ENCODE measurements at places on chromosomes 2 and 18.

DNA sequence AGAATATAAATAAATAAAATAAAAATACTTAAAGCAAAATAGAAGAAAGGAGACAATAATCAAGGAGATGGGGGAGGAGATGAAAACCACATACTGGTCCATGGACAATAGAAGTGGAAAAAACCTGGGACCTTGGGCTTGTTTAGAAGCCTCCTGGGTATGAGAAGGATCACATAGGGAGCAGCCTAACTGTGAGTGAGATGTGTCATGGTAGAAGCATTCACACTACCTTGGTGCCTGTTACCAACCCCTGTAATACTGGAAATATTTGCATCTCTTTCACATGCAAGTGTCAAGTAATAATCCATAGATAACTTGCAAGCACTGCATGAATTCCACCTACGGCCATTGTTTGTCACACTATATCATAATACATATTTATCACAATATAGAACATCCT lies 23.2 kb upstream of the RNF103 start:
- DNase-seq, result no peak

DNA sequence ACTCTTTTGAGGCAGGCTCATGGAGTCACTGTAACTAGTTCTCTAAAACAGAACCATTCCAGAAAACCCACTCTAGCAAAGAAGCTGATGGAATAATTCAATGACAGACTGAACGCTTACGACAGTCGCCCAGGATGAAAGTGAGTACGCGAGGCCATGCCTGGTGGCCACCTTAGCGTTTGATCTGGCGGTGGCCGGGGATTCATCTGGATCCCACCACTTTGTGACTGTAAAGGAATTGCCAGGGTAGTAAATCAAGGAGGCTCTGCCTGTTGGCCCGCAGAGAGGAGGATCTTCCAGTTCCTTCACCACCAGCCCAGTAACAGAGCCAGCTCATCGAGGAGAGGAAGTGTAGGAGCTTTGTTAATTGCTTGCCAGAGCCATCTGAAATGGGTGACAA lies 34.6 kb downstream of the GREB1 start:
- DNase-seq, result no peak

DNA sequence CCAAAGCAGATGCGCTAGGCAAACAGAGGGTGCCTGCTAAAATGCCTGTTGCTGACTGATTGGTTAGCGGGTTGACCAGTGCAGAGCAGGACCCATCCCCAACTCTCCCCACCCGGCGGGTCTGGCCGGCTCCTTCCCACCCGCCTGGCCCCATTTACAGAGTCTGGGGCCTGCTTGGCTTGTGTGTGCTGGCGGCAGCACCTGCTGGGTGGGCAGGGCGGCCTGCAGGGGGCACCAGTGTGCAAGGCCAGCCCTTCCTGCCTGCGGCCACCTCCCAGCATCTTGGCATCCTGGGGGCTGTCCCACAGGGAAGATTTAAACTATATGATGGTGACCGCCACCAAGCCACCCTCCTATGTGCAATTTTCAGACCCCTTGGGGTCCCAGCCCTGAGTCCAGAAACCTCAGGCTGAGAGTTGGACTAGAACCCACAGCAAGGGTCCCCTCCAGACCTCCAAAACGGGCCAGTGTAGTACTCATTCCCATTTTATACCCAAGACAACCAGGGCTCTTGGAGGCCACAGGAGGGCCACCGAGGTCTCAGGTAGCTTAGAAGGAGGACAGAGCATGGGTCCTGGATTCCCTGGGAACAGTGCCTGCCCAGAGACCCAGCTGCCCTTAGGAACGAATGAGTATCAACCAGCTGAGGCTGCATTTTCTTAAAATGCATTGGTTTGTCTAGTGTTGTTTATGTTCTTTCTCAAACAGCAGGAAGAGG lies 173.6 kb downstream of the SMAD7 start:
- peak; percentile 34 for DNase-seq

GRCh38 chr2:75421986-75422385 lies 138.8 kb downstream of the EVA1A start:
- no peak for DNase-seq

- DNase-seq, result no peak
Measured at GRCh38 chr2:46494596-46494995, 15.2 kb downstream of the TMEM247 start.

DNA sequence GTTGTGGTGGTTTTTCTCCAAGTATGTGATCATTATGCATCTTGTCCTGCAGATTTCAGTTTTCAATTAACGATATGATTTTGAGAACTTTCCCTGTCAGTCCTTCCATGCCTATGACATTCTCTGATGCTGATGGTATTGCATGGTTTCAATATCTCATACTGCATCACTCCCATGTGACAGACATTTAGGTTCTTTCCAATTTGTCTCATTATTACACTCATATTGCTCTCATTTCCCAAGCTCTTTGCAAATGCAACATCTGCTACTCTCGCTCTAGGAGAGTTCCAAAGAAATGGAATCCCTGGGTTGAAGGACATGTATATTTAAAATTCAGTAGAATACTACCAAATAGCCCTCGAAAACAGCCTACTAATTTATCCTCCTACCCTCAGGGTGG lies 125.5 kb downstream of the MARCHF4 start:
- DNase-seq, result no peak

DNA sequence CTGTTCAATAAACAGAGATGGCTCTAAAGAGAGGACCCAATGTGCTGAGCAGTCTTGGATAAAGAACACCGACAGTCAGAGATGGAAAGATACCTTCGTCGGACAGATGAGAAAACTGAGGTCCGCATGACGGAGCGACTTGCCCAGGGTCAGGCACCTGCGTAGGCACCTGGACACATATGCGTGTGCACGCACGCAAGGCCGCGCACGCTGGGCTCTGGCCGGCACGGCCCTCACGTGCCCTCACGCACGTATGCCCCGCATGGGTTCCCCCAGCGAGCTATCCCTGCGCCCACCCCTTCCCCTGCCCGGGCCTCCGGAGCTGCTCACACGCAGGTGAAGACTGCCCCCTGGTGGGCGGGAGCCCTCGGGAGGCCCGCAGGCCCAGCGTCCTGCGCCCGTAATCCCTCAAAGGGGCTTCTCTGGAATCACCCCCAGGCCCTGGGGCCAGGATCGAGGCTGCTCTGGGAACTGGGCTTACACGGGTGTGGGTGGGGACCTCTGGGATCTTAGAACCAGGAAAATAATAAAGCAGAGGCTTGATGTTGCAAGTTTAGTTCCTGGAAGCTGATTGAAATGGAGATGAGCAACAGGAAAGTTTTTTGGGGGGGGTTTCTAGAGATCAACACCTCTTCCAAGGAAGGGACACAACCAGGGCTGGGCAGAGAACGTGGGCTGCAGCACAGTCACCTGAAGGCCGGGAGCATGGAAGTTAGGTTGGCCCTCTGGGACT lies 246.3 kb downstream of the TNS1 start:
- peak; percentile 81 for DNase-seq

- no peak for DNase-seq
Measured at GRCh38 chr2:173793709-173794565, 171.2 kb downstream of the SP3 start.

DNA sequence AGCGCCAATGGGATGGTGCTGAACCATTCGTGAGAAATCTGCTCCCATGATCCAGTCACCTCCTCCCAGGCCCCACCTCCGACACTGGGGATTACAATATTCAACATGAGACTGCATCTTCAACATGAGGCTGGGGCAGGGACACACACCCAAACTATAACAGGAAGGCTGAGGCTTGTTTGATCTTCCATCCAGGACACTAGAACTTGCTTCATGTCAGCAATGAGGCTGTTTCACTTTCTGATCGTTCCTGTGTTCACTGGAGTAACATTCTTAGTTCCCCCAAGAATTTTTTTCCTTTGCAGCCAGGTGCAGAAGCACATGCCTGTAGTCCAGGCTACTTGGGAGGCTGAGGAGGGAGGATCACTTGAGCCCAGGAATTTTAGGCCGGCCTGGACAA lies 30.8 kb upstream of the SOX11 start:
- DNase-seq, result no peak

DNA sequence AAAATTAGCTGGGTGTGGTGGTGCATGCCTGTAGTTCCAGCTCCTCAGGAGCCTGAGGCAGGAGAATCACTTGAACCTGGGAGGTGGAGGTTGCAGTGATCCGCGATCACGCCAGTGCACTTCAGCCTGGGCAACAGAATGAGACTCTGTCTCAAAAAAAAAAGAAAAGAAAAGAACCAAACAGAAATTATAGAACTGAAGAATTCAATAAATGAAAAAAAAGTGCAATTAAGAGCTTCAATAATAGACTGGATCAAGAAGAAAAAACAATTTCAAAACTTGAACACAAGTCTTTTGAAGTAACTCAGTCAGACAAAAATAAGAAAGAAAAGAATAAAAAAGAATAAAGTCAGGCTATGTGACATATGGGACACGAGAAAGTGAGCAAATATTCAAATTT lies 175.8 kb upstream of the ZSWIM2 start:
- no peak for DNase-seq

DNA sequence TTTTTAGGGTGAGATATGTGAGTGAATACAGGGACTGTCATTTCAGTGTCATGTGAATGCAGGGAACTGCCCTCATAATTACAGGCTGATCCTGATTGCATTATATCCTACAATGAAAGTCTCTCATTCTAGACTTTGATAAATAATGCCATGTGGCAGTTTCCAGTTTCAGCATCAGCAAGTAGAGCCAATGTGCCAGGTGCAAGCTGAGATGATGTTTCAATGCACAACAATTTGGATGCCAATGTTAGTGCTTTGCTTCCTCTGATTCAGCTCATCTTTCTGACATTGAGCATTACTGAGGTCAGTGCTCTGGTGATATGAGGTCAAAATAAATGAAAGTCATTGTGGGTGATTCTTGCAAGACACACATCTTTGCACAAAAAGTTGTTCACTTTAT lies 63.7 kb upstream of the TFPI start:
- no peak for DNase-seq

DNA sequence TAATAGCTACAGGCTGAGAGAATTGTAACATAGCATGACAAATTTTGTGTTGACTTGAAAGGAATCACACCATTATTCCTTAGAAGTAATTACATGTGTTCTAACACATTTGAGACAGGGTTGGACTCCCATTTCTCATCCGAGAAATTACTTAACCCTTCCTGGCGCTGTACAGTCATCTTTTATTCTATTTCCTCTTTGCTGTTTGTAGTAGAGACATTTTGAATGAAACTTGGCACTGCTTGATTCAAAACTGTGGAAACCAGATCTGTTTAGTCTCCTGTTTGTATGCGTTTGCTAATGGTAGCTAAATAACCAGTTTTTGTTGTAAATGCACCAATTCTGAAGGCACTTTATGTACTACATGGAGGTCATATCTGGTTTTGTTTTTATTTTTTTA lies 231.9 kb downstream of the ALPK2 start:
- no peak for DNase-seq

DNA sequence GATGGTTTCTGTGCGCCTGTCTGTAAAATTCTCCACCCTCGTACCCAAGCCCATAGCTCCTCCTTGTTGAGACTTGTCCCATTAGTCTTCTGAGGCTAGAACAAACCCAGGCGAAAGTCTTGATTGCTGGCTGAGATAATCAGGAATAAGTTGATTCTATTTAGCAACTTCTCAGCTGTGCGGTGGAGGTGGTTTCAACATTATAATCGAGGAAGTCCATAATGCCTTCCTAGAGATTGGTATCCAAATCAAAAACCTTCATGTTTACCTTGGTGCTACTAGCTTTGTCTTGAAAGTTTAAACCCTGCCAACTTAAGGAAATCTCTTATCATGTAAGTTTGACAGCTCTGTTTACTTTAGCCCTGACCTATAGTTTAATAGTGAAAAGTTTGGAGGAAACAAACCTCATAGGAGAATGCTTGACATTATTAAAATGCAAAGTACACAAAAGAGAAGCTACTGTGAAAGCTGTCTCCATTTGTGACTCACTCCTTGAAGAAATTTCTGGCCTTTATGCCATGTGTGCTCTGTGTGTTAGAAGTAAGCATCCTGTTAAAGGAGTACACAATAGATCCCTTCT lies 36.6 kb upstream of the DSC1 start:
- DNase-seq, result no peak

DNA sequence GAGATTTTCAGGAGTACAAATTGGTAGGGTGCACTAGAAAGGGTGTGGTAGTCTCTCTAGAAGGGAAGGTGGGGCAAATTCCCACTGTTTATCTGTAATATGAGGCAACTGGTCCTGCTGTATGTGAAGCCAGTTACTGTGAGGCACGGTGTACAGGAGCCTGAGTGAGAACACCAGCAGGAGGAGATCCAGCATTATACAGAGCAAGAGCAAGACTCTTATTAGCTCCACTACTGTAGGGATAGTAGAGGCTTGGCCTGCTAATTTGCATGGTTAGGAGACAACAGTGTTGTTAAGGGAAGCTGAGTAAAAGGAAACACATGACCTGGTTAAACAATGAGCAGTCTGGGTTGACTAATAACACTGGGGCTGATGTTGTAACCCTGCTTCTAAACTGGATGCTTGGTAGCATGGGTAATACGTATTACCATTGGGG lies 76.3 kb upstream of the WDSUB1 start:
- DNase-seq, result no peak

- no peak for DNase-seq
Measured at GRCh38 chr2:106866641-106867040, 19.3 kb downstream of the ST6GAL2 start.

DNA sequence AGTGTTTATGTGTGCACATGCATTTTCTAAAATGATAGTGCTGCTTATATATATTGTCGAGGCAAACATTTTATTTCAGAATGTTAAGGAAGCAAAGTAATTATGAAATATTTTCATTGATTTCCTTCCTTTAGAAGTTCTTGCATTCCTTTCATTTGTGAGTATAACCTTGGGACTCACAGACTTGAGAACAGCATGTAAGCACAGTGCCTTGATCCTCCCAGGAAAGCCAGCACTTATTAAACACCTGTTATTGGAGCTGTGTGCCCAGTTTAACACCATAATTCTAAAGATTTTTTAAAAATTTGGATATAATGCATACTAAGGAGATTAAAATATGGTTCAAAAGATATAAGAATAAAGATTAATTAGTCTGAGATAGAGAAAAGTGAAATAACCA lies 554.4 kb upstream of the FAM98A start:
- DNase-seq, result no peak

DNA sequence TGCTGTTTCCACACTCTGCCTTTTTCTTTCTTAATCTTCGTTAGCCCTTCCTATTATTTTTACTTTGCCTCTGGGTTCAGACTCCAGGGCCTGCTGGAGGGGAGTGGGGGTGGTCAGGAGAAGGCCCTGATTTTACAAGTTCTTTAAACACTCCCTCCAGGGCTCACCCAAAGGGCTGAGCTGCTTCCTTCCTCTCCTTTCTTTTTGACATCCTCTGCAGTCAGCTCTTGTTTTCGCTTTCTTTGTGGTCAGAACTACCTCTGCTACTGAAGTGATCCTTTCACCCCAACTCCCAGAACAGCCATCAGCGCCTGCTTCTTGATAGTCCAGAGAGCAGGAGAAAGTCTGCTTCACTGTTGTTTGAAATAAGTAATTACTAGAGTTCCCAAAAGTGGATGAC lies 925.7 kb downstream of the EPHA4 start:
- no peak for DNase-seq

- no peak for DNase-seq
Measured at GRCh38 chr2:212157012-212157411, 381.6 kb downstream of the ERBB4 start.

DNA sequence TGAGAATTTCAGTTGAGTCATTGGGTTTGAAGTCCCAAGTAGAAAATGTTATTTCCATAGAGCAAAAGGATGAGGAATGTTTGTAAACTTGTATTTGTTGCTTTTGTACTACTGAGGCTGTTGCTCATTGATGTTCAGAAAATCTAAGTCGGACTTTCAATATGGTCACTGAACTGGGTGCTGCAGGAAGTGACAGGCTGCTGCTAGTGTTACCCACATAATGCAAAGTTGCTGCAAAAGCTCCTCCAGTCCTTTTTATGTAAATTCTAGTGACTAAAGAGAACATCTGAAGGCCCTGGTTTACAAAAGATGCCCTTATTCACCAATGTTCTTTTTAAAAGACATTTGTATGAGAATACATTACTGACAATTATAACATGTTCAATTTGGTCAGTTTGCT lies 131.1 kb upstream of the FAM98A start:
- no peak for DNase-seq
